Thoracic aorta (tissue), 2 donors: ENCODE measurements at places on chromosomes 11 and 22.

- no peaks in the 10 kb centered on the region for H3K36me3 ChIP-seq
- H3K4me1 ChIP-seq = no peaks in the 10 kb centered on the region
- H3K4me3 ChIP-seq = no peak overlapping the region
- no peak for DNase-seq
- no peaks in the 10 kb centered on the region for H3K27me3 ChIP-seq
- H3K27ac ChIP-seq = no peak overlapping the region
These were observed 731 bp downstream of the NTM start for GRCh38 chr11:131370901-131371790.

DNA sequence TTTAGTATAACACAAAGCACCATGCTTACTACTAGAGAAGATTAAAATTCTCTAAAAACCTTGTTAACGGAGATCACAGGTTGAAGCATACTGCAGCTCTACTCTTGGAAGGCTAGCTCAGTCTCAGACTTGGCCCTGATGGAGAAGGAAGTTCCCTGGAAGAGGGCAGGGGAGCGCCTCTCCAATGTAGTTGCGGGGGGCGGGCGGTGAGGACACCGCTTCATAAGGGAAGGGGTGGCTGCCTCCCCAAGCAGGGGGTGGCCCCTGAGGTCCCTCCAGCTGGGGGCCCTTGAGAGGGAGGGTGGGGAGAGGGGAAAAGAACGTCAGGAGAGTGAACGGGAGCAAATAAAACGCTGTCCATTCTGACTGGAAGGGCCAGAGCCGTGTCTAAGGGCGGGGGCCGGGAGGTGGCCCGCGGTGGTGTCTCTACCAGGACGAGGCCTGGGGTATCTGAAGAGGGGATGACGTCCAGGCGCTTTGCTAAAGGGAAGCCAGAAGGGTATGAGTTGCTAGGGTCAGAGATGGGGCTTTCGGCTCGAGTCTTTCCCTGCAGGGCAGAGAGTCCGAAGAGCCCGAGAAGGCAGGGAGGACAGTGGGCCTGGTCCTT is 553 bp upstream of the USP47 start:
- H3K27me3 ChIP-seq = no peaks in the 10 kb centered on the region
- H3K4me3 ChIP-seq = peak overlapping the region; percentile 77
- H3K36me3 ChIP-seq = no peaks in the 10 kb centered on the region
- DNase-seq = no peak
- H3K27ac ChIP-seq = peak overlapping the region; percentile 100

DNA sequence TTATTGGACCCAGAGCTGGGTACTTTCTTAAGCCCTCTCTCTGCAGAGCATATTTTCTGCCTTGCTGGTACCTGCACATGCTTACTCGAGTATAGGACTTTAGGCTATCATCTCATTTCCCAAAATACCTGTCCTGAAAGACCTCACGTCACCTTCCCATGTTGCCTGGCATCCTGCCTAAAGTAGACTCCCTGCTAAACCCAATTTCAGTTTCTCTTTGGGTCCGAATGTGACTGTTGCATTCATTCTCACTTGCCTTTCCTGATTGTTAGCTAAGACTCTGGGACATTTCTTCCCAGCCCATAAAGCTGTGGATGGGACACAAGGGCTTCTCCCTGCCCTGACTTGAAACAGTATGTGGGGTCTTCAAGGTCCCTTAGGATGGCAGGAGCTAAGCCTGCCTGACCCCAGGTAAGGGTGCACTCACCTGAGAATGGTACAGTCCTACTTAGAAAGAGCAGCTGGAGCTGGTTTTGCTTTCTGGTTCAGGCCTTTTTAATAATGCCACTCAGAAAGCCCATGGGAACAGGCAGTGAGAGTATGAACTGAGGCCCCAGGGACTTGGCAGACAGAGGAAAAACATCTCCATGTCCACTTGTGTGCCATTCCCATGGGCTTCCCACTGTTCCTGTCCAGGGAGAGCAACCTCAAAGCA is 12.9 kb downstream of the OR51E2 start:
- no peaks in the 10 kb centered on the region for H3K4me1 ChIP-seq
- no peak overlapping the region for H3K4me3 ChIP-seq
- H3K27ac ChIP-seq = no peak overlapping the region
- no peaks in the 10 kb centered on the region for H3K27me3 ChIP-seq
- no peaks in the 10 kb centered on the region for H3K36me3 ChIP-seq

DNA sequence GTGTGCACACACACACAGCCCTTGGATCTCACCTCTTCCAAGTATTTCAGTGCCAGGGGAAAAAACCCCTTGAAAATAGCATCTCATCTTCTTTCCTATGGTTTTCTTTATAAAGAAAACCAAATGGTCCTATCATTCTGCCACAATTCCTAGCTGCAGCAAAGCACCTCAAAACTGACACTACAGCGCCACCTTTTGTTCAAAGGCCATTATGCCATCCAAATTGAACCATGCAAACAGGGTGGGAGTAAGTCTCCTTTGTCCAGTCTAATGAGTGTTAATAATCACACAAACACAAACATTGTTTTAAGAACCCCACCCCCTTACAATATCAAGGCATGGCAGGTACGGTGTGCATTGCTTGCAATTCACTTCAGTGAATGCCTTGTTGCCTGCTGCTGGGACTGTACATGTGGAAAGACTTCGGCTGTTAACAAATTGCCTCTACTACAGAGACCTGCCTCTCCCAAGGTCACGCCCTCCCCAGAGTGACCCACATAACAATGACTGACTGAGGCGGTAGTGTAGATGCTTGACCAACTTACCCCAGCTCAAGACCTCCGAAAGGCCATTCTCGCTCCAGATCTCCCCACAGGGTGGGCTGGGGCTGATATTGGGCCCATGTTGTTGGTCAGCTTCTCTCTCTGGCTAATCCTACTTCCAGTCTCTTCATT is 31.7 kb downstream of the FAM181B start:
- H3K27me3 ChIP-seq = no peaks in the 10 kb centered on the region
- H3K36me3 ChIP-seq = no peaks in the 10 kb centered on the region
- no peaks in the 10 kb centered on the region for H3K4me1 ChIP-seq
- no peak overlapping the region for H3K27ac ChIP-seq

- peak overlapping the region; percentile 71 for H3K27ac ChIP-seq
- DNase-seq = no peak
- H3K36me3 ChIP-seq = peaks cover 14% of the 10 kb centered on the region
These were observed 5.6 kb upstream of the SH3BP1 start for GRCh38 chr22:37633625-37634416.

- no peaks in the 10 kb centered on the region for H3K27me3 ChIP-seq
- no peak for DNase-seq
- H3K27ac ChIP-seq = no peak overlapping the region
- no peaks in the 10 kb centered on the region for H3K36me3 ChIP-seq
These were observed 54.9 kb downstream of the LINC01488 start for GRCh38 chr11:69536406-69536805.

GRCh38 chr11:4636962-4637661 is at the start of gene OR51D1:
Gene OR51D1 (plus strand): TSS chr11:4637477. CDS start chr11:4639791, 2,314 bp downstream.
- no peaks in the 10 kb centered on the region for H3K4me1 ChIP-seq
- no peaks in the 10 kb centered on the region for H3K27me3 ChIP-seq
- H3K36me3 ChIP-seq = no peaks in the 10 kb centered on the region
- H3K27ac ChIP-seq = no peak within 1 kb of the TSS

- no peak for DNase-seq
- H3K27ac ChIP-seq = no peak overlapping the region
- H3K36me3 ChIP-seq = peaks cover 23% of the 10 kb centered on the region
- no peaks in the 10 kb centered on the region for H3K27me3 ChIP-seq
These were observed 12.6 kb upstream of the RASL10A start for GRCh38 chr22:29328055-29328454.

- no peak for DNase-seq
- peaks cover 13% of the 10 kb centered on the region for H3K4me1 ChIP-seq
- no peak overlapping the region for H3K27ac ChIP-seq
These were observed 5.5 kb downstream of the CYP2R1 start for GRCh38 chr11:14886513-14886912.

DNA sequence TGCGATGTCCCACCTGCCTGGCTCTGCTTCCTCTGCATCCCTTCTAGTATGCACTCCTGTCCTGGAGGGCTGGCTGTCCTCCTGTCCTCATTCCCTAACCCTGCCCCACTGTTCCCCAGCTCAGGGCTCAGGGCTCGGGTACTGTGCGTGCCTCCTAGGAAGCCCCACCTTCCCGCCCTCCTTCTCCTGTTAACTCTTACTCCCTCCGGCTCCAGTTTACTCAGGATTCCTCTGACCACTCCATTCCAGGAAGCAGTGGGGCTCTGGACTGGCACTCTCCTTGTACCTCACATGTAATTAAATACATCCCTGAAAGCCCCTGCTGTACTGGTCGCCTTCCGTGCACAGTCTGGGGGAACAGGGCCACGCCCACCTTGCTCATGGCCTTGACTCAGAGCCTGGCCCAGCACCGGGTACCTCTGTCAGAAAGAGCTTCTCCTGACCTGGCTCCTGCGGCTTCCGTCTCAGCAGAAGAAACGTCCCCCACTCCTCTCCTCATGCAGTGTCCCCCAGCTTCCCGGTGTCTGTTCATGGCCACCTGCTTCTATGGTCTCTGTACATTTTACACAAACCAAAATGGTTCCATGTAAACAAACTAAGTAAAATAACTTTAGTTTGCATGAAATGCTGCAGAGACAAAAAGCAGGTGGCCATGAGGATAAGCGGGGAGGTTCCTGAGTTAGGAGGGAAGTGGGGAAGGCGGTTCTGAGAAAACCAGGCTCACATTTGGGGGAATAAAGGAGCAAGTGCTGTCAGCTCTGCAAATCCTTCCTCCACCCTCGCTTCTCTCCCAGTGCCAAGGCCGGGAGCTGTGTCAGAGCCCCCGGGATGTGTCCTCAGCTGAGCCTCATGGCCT is 445.9 kb downstream of the BRD1 start:
- H3K36me3 ChIP-seq = no peaks in the 10 kb centered on the region
- no peaks in the 10 kb centered on the region for H3K27me3 ChIP-seq
- H3K27ac ChIP-seq = no peak overlapping the region
- H3K4me1 ChIP-seq = no peaks in the 10 kb centered on the region
- no peak for DNase-seq

DNA sequence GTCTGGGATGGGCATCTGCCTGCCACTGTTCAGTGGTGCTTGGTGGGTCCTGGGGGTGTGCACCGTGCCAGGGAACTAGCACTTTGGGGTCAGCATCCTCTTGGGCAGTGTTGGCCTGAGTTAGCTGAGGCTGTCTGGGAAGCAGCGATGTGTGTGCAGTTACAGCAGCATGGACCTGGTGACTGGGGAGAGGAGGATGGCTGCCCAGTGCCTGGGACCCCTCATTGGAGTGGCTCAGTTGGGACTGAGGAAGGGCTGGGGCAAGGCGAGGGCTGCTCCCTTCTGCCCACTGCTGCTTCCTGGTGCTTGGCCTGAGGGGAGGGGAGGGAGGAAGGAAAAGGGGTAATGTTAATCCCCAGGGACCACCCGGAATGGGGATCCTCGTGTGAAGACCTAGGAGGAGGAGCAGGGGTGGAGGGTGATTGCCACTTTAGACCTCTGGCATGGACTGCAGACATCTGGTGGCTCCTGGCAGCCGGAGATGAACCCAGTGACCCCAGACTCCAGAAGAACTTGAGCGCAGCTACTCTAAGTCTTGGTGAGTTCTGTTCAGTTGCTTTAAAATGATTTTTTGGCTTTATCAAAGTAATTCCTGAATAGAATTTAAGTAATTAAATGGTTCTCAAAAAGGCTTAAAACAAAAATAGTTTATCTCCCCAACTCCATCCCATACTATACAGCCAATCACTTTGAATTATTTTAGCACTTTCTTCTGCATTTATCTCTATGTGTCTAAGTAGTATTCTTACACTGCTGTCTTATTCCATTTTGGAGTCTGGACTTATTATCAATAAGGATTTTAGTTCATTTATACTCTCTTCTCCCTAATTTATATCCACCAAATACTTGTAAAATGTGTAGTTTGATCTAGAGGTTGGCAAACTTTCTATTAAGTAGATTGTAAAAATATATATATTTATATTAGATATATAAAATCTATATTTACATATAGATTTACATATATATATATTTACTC is 15.4 kb upstream of the TMEM191C start:
- DNase-seq = no peak
- H3K27me3 ChIP-seq = no peaks in the 10 kb centered on the region
- H3K4me1 ChIP-seq = no peaks in the 10 kb centered on the region
- H3K27ac ChIP-seq = no peak overlapping the region
- peaks cover 2% of the 10 kb centered on the region for H3K36me3 ChIP-seq

DNA sequence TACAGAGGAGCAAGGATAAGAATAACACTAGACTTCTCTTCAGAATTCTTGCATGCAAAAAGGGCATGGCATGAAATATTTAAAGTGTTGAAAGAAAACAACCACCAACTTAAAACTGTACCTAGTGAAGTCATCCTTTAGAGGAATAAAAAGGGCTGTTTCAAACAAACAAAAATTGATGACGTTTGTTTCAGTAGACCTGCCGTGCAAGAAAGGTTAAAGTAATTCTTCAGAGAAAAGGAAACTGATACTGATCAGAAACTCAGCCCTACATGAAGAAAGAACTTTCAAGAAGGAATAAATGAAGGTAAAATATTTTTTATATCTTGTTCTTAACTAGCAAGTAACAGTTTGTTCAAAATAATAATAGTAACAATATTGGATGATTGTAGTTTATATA is 27.5 kb downstream of the MRGPRX2 start:
- no peaks in the 10 kb centered on the region for H3K4me1 ChIP-seq
- no peaks in the 10 kb centered on the region for H3K27me3 ChIP-seq
- H3K27ac ChIP-seq = no peak overlapping the region
- no peak overlapping the region for H3K4me3 ChIP-seq

- DNase-seq = no peak
- H3K36me3 ChIP-seq = no peaks in the 10 kb centered on the region
- H3K4me3 ChIP-seq = no peak overlapping the region
- H3K4me1 ChIP-seq = no peaks in the 10 kb centered on the region
- peaks cover 5% of the 10 kb centered on the region for H3K27me3 ChIP-seq
These were observed 43.4 kb downstream of the ZNF280B start for GRCh38 chr22:22465094-22465602.

DNA sequence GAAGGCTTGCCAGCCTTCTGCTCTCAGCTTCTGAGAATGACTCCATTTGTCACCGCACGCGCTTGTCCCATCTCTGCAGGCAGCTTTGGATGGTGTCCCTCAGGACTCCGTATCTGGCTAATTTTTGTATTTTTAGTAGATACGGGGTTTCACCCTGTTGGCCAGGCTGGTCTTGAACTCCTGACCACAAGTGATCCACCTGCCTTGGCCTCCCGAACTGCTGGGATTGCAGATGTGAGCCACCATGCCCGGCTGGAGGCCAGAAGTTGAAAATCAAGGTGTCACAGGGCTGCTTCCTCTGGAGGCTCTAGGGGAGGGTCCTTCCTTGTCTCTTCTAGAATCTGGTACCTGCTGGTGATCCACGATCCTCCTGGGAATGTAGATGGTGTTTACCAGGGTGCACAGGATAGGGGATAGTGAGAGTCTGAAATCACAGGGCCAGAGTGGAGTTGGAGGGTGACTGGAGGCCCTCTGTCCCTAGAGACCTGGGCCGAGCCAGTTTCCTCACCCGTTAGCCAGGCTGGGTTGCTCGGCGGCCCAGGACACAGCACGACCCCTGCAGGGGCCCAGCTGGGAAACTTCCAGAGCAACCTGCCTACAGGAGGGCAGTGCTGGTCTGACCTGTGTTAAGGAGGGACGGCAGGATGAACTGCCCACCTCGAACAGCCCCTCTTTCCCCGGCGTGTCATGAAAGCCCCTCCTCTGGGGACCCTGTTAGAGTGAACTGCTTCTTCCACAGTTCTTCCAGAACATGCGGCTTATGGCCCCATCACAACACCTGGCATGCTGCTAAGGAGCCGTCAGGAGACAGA is 48.9 kb upstream of the SHANK2 start:
- no peak overlapping the region for H3K4me3 ChIP-seq
- H3K27ac ChIP-seq = no peak overlapping the region
- no peak for DNase-seq
- peaks cover 26% of the 10 kb centered on the region for H3K4me1 ChIP-seq
- no peaks in the 10 kb centered on the region for H3K36me3 ChIP-seq
- H3K27me3 ChIP-seq = no peaks in the 10 kb centered on the region
